ENCODE measurements at places on chromosomes 6 and 20.

DNA sequence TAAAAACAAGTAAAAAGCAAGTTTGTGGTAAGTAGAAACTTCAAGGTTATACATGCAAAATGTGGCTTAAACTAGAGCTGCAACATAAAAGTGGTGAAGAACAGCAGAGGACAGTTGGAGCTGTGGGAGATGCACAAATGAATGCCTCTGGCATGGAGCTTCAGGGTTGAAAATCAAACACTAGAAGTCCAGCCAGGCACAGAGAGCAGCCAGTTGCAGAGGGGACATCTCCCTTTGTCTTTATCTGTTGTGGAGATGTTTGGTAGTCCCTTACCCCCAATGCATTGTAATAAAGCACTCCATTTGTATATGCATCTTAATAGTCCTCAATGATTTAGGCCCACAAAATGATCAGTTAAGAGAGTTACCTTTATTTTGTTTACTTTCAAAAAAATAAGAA lies 73.1 kb upstream of the C20orf144 start:
- no peak for DNase-seq

DNA sequence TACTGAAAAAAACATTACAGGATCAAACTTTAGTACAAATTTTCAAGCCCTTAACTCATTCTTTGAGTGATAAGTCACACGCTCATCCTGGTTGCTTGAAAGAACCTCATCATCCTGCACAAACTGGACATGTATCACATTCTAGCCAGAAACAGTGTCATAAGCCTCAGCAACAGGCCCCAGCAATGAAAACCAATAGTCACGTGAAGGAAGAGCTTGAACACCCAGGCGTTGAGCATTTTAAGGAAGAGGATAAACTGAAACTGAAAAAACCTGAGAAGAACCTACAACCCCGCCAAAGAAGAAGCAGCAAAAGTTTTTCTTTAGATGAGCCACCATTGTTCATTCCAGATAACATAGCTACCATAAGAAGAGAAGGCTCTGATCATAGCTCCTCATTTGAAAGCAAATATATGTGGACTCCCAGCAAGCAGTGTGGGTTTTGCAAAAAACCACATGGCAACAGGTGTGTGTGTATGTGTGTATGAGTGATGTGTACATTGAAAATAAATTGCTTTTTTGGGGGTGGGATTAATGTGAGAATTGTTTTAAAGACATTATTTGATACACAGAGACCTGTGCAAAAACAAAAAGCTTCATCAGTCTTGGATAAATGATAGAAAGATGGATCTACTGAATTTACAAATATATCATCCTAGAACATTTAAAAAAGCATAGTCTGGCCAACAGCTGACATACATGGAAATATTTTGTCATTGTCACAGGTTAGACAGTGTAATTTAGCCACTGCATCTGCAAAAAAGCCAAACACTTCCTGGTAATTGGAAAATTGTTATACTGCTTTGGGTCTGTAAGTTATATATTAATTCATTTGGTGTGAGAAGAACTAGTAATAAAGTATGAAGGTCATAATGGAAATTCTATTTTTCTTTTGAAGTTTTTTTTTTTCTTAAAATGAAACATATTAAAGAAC lies 50.1 kb downstream of the PHF3 start:
- no peak for DNase-seq

GRCh38 chr6:6815732-6816131 lies 227.2 kb downstream of the LY86 start:
- no peak for DNase-seq

- no peak for DNase-seq
Measured at GRCh38 chr6:77763124-77763523, 110.3 kb downstream of the MEI4 start.

GRCh38 chr6:117448732-117449485 lies 23.2 kb upstream of the ROS1 start:
- DNase-seq = no peak

DNA sequence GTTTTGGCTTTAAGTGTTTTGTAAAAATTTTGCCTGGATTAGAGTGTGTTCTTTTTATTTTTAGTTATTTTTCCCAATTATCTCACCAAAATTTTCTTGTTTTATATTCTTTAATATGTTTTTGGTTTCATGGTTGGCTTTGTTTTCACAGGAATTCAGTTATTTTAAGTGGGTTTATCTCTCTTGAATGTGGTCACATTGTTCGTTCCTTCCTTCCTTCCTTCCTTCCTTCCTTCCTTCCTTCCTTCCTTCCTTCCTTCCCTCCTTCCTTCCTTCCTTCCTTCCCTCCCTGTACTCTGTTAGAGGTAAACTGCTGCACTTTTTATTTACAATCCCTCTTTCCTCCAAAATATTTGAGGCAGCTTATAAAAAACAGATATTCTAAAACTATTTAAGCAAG lies 672.9 kb upstream of the CITED2 start:
- DNase-seq = no peak

DNA sequence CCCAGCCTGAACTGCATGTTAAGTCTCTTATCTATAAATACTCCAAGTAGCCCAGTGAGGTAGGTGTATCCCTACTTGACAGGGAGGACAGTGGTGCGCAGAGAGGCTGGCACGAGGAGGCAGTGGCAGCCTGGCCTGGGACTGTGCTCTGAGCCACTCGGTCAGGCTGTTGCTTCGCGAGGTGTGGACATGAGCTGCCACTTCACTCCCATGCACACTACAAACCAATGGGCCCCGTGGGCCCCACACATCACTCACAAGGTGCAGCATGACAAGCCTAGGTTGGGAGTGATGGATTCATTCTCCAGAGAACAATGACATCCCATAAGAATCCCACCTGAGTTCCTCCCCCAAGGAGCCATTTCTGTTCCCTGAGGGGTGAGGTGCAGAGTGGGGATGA lies 54.9 kb downstream of the TMEM242 start:
- DNase-seq = no peak

DNA sequence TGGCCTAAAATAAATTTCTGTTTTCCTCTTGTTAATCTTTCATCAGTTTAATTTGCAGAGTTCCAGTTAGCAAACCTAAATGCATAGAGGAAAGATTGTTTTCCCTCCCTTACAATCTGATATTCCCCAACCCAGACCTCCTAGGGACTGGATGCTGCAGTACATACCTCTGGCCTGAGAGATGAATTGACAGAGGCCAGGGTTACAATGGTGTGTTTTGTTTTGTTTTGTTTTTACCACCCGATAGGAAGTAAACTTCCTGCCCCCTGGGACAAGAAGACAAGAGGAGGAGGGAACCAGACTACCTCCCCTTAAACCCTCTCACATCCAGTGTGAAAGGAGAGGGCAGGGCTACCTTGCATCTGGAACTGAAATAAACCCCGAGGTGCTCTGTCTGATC lies 319.0 kb downstream of the LRFN2 start:
- no peak for DNase-seq

DNA sequence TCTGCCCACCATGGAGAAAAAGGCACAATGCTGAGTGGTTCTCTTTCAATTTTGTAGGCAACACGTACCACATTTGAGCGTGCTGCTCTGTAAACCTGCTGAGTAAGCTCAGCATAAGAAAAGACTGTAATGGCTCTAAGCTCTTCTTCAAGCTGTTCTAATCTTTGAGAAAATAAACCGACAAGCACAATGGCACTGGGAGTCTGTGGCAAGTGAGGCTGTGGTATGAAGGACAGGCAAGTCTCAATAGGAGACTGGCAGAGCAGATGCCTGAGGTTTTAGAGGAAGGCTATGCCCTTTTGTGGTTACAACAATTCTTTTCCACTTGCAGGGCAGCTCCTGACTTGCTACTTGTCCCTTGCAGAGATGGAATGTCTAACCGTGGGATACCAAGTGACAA lies 136.7 kb upstream of the EXOC2 start:
- no peak for DNase-seq

DNA sequence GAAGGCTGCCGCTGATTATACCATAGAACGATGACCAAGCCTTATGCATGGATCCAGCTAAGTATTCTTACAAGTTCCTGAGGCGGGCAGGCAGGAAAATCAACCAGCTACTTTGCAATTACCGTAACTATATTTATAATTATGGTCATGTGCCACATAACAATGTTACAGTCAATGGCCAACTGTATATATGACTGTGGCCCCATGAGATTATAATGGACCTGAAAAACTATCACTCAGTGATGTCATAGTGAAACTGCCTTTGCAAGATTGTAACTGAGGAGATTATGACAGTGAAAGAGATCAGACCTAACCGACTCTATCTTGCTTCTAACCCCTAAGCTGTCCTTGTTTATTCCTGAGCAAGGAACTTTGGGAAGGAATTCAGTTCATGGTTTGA lies 33.1 kb upstream of the FAM135A start:
- no peak for DNase-seq

DNA sequence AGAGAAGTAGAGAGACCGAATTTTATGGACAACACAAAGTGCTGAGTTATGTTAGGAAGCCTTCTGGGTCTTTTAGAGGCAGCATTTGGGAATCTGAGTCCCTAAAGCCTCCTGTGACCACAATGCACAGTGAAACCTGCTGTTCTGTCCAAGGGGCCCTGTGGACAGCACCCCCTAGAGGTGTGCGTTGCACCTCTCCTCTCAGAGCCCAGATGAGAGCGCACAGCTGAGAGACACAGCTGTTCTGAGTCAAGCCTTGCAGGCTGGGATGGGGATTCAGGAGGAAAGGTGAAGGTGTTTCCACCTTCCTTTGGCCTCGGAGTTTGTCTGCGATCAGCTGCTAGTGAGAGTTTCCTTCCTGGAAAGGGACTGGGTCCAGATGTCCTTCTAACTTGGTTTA lies 13.0 kb downstream of the PCK1 start:
- no peak for DNase-seq

- no peak for DNase-seq
Measured at GRCh38 chr20:58639182-58640146, 11.6 kb upstream of the STX16 start.

DNA sequence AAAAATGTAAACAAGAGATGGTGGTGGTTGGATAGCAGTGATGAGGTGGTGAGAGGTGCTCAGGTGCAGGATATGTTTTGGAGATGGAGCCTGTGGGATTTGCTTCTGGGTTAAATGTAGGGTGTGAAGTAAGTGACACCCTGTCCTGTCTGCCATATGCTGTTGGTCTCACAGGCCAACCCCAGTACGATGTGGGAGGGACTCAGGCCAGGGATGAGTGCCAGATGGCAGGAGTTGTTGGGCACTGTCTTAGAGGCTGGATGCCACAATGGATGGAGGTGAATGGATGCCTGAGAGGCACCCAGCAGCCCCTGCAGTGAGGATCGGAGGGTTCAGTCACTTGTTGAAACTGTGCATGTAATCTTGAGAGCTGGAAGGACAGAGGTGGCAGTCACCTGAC lies 259.3 kb downstream of the NRN1 start:
- no peak for DNase-seq

GRCh38 chr6:139623372-139623771 lies 248.9 kb upstream of the CITED2 start:
- no peak for DNase-seq

DNA sequence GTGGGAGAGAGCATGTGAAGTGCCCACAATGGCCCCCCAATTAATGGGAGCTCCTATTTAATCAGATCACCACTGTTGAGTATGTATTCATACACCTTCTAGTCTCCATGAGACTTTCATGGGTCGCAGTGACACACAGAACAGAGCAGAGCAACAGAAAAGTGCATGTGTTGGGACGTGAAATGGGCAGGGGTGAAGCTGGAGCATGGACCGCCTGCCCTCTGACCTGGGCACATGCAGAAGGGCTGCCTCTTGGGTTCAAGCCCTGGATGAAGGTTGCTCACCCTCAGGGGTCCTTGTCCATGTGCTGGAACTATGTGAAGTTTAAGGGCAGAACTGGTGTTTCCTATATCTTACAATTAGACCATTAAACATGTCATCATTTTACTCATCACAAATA lies 106.0 kb upstream of the PHACTR3 start:
- no peak for DNase-seq

DNA sequence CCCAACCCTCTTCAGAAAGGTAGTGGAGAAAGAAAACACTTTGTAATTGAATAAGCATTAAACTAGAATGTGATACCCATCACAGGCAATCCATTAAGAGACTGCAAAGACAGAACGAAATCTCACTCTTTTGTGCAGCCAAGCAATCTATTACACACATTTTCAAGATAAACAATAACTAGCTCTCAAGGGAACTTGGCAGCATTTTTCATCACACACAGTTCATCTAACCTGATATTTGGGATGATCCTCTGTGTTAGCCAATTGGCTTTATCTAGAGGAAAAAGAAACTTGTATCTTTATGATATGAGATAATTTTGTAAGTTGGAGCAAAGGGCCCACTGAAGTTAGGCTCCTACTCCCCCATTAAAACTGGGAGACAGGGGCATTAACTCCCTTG lies 1.5 kb upstream of the GZF1 start:
- no peak for DNase-seq

GRCh38 chr6:11987386-11987785 lies 24.7 kb upstream of the HIVEP1 start:
- DNase-seq = no peak

DNA sequence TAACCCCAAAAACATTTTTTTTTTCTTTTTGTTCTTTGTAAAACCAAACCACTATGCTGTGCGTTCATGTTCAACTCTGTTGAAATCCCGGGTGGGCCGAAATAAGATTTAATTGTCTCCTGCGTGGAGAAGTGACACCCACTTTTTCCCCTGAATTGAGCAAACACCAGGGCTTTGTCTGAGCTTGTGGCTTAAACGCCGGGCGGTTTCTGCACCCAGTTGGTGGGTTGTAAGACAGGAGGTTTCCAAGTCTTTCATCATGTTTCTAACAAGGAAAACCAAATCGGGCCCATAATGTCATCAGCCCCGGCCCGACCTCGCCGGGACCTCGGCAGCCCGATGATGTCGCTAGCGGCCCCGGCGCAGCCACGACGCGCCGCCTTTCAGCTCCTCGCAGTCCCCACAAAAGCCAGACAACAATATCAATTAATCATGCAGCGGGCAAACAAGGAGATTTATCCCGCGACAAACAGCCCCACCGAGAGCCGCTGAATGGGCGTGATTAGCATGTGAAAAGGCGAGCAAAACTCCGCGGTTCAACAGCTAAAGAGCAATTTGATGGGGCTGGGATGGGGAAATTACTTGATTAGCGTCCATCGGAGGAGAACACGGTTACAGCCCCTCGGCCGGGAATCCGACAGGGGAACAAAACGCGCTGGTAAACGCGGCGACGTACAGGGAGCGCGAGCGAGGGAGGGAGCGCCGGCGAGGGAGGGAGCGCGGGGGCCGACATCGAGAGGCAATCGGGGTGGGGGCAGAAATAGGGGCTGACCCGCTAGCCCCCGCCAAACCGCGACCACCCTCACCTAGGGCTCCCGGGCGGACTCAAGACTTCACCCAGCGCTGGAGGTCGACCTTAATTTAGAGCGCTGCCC lies 5.3 kb downstream of the LINC00237 start:
- no peak for DNase-seq

- DNase-seq = no peak
Measured at GRCh38 chr20:5920581-5920980, 29.8 kb downstream of the TRMT6 start.

GRCh38 chr6:42899871-42900270 lies 16.0 kb upstream of the PTCRA start:
- DNase-seq = no peak

All from NCI-H1436 treated with DMSO at 0.1 percent for 48 hours (cell line).